ENCODE measurements at places on chromosomes 1 and 21. TPM values are rescaled to one million over a fixed set of nuclear protein-coding genes. Genes with fewer than 3 reads are reported as not detected.

Gene C1orf87
- not detected for total RNA-seq

Gene F13B
- not detected for total RNA-seq

- no peak for DNase-seq
Observed at GRCh38 chr1:158686111-158687009, at the start of gene SPTA1. SPTA1 (minus strand) TSS chr1:158686715; CDS start chr1:158686517, 198 bp downstream.

- DNase-seq = no peak
Observed at GRCh38 chr1:14822996-14823395, 224.5 kb downstream of the KAZN start.

DNA sequence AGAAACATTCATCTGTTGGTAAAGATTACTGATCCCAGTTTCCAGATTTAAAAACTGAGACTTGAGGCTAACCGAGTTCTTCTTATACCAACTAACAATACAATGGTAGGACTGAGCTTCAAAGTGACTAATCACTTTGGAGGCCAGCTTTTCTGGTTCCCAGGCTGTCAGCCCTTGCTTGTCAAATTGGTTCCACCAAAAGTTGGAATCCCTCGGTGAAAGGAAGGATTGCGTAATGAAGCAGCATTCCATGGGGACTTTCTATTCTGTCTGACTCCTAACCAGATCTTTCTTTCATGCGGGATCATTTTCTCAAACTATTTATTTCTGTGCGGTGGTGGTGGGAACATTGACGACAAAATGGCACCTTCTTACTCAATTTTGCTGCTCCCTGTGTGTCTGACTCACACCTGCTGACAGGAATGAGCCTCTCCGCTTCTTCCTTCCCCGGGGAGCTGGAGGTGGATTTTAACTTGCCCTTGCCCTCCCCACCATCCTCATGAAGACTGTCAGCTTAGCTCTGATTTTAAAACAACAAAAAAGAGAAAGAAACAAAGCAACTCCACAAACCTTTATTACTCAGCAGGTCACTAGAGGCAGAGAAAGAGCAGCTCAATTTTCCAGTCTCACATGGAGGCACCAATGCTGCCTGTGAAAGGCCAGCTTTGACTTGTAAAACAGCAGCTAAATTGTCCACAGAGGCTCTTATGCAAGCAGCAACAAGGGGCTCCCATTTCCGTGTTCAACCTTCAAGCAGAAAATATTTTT lies 32.9 kb upstream of the RASAL2 start:
- no peak for DNase-seq

DNA sequence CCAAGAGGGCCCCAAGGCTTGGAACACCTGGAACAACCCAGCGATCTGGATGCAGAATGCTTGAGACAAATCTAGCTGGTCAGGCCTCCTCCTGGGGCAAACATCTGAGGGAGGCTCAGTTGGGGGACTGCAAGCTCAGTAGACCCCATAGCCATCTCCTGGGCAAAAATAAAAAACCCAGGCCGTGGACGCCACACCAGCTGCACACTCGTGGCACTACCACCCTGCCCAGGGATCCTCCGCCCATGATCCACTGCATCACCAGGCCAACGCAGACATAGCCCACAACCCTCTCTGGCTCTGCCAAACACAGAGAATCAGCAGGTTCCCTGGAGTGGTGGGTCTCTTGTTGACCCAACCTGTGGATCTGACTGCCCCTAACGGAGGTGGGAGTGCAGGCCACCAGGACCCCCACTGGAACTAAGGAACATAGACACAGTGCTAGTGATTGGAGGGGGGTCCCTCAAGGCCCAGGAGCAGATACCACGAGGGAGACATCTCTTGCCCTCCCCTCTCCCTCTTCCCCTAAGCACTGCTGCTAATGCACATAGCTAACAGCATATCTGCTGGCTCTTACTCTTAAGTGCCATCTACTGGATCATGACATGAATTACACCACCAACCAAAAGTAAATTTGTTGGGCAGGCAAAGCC lies 147.2 kb downstream of the CHD1L start:
- peak; percentile 14 for DNase-seq

DNA sequence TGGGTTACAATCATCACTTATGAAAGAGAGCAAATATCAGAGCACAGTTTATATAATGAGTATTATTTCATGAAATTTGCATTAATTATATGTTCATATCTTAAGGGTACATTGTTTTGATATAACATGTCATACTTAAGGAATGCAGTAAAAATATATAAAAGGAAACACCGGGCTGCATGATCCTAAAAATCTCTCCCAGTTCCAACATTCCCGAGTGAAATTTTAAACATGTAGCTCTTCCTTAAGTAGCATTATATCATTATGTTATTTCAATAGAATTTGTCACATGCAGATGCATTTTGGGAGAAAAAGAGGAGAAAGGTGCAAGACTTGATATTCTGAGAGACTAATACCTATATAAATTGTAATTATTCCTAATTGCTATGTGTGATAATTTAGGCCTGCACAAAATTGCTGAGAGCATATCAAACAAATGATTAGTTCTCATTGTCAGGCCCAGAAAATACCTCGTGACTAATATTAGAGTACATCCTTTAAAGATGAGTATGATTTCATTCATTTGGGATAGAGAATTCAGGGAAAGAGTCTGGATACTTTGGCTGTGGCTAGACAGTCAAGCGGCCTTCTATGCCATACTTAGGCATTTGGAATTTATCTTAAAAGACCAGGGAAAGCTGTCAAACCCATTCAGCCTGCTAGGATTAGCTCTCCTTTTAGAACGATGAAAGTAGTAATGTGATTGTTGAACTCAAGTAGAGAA lies 86.8 kb downstream of the ADGRL2 start:
- DNase-seq = no peak

GRCh38 chr1:43238991-43239469 lies 30.8 kb upstream of the TMEM125 start:
- no peak for DNase-seq
